AG09309 (cell line): ENCODE measurements at places on chromosomes 2 and 18.

- DNase-seq = no peak
Measured at GRCh38 chr2:24739354-24740025, 53.7 kb downstream of the PTRHD1 start.

DNA sequence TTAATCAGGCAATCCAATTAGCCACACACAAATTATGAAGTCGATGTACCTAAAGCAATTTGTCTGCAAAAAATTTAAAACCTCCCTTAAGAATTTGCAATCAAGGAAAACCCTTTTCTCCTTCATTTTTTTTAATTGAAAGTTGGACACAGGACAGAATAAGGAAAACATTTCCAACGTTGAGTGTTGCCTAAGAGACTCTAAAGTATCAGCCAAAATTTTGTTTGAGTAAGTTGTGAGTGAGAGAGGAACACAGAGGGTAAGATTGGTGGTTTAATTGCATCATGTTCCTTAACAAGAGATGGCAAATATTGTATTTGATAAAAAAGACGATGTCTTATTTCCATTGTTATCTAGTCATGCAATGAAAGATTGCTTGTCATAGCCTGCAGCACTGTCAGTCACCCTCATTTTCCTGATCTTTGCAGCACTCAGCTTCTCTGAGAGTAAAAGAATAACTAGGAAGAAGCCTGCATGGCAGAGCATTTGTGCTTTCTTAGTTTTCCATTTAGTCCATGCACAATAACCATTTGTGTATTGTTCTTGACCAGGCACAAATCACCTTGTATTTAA lies 115.5 kb downstream of the ICOS start:
- DNase-seq = no peak

DNA sequence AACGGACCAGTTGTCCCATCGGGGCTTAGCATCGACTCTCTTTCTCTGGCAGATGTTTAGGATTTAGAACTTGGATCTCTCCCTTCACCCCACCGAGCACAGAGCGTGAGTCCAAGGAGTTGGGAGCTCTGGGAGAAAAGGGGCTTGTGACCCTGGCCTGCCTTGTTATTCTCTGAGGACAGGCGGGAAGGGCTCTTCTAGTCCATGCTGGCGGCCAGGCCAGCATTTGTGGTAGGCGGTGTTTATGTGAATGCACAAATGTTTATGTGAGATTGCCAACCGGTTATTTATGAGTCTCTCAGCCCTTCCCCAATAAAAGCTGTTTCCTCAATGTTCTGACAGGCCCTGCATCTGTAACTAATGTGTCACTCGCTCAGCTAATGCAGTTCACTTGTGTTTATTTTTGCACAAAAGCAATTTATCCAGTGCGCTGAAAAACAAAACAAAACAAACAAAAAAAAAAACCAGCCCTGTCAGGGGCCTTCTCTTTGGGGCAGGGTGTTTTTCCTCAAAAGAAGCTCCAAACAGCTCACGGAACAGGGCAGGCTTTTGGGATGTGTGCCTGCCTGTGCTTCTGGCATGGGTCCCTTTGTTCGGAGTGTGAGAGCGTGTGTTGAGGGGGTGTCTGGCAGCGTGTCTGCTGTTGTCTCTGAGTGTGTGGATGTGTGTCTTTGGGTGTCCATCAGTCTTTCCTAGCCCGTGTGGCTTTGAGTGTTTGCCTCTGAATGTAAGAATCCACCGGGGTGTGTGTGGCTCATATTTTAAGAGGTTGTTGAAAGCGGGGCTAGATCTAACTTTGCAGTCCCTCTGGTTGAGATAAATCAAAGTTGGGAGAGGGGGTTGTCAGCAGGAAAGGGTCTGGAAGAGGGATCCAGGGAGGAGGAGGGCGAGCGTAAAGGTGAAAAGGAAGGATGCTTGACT lies 52.8 kb upstream of the HAAO start:
- DNase-seq = peak; percentile 42

- DNase-seq = no peak
Measured at GRCh38 chr2:50466685-50467084, 565.2 kb downstream of the NRXN1 start.

GRCh38 chr18:62588217-62588616 lies 65.4 kb downstream of the ZCCHC2 start:
- no peak for DNase-seq

GRCh38 chr18:63971320-63972001 lies 1.6 kb downstream of the SERPINB8 start:
- DNase-seq = no peak

GRCh38 chr18:69330385-69331005 lies 70.2 kb upstream of the DOK6 start:
- no peak for DNase-seq

- DNase-seq = peak; percentile 46
Measured at GRCh38 chr2:234165421-234165820, 114.9 kb downstream of the SPP2 start.

GRCh38 chr2:123080331-123080730 lies 944.8 kb upstream of the CNTNAP5 start:
- no peak for DNase-seq

DNA sequence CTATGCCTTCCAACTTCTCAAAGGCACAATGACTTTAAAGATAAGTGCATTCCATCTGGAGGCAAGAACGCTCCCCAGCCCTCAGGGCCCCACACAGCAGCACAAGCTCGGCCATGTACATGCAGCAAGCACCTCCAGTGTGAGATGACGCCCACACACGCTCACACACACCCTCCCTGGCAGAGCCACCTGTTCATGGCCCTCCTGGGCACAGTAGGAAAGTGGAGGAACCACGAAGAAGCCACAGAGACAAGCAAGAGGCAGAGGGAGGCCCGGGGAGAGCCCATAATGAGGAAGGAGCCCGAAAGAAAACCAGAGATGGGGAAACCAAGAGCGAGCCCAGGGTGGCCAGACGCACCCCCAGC lies 21.7 kb downstream of the BIN1 start:
- DNase-seq = no peak

DNA sequence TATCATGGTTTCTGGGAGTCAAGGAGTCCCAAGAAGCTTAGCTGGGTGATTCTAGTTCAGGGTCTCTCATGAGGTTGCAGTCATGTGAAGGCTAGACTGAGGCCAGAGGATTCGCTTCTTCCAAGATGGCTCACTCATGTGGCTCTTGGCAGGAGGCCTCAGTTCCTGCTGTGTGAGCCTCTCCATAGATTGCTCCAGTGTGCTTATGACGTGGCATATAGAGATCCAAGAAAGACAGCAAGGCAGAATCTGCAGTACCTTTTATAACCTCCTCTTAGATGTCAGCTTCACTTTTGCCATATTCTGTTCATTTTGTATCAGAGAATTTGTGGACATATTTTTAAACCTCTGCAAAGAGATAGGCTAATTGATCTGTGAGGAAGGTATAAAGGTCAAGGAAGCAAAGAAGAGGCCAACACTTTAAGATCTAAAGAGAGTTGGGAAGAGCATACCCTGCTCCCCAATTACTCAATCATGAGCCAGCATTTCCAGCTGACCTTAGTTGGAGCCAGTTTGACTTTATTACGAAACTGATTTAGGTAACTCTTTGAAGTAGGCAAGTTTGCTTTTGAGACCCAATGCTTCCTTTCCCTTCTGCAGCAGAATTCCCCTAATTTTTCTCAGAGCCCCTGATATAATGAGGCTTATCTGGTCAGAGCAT lies 134.7 kb downstream of the EML6 start:
- no peak for DNase-seq

GRCh38 chr18:75183973-75184493 lies 24.9 kb downstream of the PTGR3 start:
- no peak for DNase-seq

DNA sequence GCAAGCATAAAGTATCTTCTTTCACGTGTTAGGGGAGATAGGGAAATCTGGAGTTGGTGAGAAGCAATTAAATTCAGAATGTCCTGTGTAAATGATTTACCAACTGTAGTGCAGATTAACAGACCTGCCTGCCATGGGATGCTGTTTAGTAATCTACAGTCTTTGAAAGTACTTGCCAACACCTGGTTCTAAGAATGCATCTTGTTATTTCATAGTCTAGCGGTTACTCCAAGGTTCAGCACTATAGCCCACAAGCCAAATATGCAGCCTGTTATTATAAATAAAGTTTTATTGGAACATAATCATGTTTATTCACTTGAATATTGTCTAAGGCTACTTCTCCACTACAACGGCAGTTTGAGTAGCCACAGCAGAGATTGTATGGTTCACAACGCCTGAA lies 100.8 kb downstream of the OSBPL6 start:
- DNase-seq = no peak

DNA sequence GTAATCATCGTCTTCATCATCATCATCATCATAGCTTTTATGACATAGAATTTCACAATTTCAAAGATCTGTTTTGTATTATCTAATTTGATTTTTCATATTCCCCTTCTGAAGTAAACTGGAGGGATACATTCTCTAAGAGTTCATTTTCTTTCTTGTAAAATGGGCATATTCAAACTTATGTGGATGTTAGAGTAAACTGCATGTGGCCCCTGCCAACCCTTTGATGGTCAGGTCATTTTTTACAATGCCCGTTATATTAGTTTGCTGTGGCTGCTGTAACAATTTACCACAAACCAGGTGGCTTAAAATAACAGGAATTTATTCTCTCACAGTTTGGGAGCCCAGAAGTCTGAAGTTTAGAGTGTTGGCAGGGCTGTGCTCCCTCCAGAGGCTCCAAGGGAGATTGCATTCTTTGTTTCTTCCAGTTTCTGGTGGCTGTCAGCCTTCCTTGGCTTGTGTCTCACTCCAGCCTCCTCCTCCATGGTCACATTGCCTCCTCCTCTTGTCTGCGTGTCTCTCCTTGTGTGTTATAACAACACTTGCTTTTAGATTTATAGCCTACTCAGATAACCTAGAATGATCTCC lies 127.5 kb upstream of the MMADHC start:
- DNase-seq = peak; percentile 33

DNA sequence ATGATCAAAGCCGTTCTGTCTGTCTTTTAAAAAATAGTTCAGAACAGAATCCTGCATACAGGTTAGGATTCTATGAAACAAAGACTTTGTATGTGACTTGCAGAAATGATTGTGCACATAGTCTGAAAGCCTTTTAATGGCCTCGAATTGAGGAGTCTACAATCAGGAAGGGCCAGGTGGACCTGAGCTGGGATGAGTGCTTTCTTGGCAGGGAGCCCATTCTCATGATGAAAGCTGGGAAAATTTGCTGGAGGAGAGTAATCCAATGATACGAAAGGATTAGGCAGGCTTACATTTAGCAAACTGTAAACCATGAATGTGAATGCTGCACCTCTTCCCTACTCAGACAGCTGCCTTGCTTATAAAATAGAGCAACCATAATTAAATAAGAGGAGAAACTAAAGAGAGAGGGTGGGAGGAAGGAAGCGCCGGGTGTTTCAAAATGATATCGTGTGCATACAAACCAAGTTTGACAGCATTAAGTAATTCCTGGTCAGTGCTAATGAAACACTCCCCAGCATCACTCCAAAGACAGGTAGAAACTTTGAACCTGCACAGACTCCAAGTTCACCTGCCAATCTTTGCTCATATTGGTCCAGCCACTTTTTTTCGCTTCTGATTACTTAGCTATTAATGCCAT lies 23.7 kb upstream of the CXCR4 start:
- no peak for DNase-seq

- DNase-seq = peak; percentile 40
Measured at GRCh38 chr2:235238537-235238936, 255.3 kb upstream of the AGAP1 start.

- DNase-seq = no peak
Measured at GRCh38 chr2:132651115-132652045, 18.6 kb downstream of the LYPD1 start.

- DNase-seq = no peak
Measured at GRCh38 chr2:48728295-48728694, 27.2 kb downstream of the LHCGR start.

GRCh38 chr2:43020296-43020695 lies 206.1 kb downstream of the ZFP36L2 start:
- no peak for DNase-seq

DNA sequence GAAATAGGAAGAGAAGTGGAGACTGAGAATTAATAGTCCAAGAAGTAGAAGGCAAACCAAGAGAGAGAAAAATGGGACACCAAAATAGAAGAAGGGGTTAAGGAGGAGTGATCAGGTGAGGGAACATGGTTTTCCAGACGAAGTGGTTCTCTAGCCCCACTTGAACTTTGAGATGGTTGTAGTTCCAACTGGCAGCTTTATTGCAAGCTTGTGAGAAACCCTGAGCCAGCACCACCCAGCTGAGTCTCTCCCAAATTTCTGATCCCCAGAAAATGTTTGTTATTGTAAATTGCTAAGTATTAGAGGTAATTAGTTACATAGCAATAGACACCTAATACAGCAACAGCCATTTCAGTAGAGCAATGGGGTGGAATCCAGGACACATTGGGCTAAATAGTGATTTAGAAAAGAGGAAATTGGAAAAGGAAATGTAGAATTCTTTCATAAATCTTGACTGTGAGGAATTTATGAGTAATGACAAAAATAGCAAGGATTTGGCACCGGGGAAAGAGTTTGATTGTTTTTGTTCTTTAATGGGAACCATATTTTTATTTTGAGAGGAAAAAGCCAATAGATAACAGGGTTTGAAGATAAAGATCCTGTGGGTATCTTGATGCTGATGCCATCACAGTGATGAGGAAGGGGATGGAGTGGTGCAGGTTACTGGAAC lies 62.1 kb upstream of the XDH start:
- peak; percentile 23 for DNase-seq

DNA sequence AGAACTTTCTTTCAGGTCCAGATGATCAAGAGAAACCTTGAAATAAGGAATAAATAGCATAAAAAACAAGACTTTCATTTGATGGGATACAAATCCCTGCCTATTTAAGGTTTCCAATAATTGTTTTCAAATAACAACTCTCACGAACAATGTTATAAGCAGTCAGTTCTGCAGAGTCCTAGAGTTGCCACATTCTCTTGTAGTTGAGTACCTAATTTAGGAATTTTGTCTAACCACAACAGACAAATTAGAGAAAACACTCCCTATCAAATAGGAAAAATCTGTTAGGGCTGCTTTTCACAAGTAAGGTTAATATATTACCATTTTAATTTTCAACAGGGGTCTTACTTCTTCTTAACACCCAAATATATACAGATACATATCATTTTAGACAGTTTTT lies 130.1 kb upstream of the CDH20 start:
- DNase-seq = no peak

DNA sequence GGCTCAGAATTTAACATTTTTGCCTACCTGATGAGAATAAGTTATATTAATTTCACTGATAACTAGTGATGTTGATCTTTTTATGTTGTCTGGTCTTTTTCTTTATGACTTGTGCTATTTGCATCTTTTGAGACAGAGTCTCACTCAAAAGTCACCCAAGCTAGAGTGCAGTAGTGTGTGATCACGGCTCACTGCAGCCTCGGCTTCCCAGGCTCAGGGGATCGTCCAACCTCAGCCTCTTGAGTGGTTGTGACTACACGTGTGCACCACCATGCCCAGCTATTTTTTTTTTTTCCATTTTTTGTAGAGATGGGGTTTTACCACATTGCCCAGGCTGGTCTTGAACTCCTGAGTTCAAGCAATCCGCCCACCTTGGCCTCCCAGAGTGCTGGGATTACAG lies 7.5 kb downstream of the SMCHD1 start:
- DNase-seq = no peak

- DNase-seq = no peak
Measured at GRCh38 chr2:193103064-193103463, 908.3 kb upstream of the TMEFF2 start.

DNA sequence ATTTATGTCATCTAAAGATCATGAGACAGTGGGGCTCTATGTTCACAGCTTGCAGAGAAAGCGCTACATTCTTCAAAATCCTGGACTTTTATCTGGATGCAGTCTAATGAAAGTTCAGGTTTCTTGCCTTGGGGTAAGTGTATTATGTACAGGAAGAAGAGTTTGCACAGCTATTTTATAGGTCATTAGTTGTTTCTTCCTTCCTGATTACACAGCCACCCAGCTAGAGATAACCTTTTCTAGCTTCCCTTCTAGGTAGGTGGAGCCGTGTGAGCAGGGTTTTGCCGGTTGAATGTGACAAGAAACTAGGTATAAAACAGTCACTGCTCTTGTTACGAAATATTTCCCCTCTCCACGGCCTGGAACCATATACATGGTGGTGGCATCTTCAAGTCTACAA lies 800.8 kb upstream of the SOX11 start:
- DNase-seq = no peak
